Small intestine (tissue), 16 donors: ENCODE measurements at places on chromosomes 11 and 22. TPM values are rescaled to one million over a fixed set of nuclear protein-coding genes. Genes with fewer than 3 reads are reported as not detected.
A peak's percentile ranks its signal among the peaks of the same experiment; 100 is the strongest.

The OR8U1 gene
- not detected for polyA plus RNA-seq

The CTSD gene
- polyA plus RNA-seq, result 550 TPM

- no peak for DNase-seq
These were observed 214.6 kb downstream of the NTM start for GRCh38 chr11:131584785-131585592.

- DNase-seq, result no peak
These were observed 12.1 kb upstream of the MOGAT2 start for GRCh38 chr11:75705541-75705940.

DNA sequence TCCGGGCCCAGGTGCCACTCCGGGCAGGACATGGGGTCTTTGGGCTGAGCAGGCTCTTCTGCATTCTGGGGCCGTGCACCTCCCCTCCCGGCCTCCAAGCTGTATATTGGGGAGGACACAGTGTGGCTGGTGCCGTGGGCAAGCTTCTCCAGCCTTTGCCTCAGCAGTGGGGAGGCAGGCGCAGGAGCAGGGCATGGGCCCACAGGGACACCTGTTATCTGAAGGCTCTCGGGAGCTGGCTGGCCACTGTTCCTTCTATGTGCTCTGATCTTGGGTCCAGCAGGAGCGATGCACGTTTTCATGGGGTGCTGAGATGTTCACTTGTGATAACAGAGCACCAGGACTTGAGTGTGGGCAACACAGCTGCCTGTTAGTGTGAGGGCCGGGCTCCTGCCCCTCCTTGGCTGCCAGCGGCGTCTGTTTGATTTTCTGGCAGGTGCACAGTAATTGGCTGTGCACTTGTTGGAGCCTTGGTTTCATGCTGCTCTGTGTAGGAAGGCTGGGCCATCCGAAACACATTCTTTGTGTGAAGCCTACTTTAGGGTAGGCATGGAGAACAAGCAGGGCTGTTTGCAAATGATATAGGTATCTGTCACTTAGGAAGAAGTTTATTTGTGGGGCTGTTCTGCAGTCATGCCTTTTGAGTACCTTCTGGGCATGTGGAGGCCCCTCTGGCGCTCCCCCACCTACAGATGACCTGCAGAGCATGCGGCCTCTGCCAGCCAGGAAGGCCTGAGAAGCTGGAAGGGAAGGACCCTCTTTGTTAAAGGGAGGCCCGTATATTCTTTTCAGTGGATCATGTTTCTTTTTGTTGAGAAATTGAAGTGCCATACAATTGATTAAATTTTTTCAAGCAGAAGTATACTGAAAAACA lies 201.5 kb downstream of the TBC1D22A start:
- DNase-seq, result no peak

- peak; percentile 51 for DNase-seq
These were observed 7.5 kb upstream of the C11orf97 start for GRCh38 chr11:94504689-94505293.

DNA sequence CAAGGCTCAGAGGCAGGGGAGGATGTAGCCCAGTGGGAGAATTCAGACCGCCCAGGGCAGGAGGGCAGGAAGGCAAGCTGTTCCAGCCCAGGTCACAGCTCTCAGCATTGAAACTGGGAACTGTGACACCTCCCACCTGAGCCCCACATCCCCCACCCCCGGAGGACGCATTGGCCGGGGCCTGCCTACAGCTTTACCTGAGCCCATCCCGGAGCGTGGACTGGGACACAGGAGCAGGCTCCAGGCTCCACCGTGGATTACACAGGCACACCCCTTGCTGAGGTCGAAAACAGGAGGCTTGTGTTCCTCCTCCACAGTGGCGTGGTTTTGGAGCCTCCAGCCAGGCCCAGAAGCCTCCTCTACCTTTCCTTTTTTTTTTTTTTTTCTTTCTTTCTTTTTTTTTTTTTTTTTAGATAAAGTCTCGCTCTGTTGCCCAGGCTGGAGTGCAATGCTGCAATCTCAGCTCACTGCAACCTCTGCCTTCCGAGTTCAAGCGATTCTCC lies 9.1 kb upstream of the PGA3 start:
- no peak for DNase-seq

The HPS4 gene
- polyA plus RNA-seq, result 49.2 TPM

- no peak for DNase-seq
These were observed 128.3 kb downstream of the APIP start for GRCh38 chr11:34787895-34788294.

The PRG3 gene
- polyA plus RNA-seq, result 0.22 TPM

The VPREB3 gene
- not detected for polyA plus RNA-seq

The P2RX6 gene
- polyA plus RNA-seq, result 0.84 TPM

The PLET1 gene
- polyA plus RNA-seq, result 0.06 TPM

The FOLH1 gene
- polyA plus RNA-seq, result 69.8 TPM

GRCh38 chr11:124085997-124086846 lies 29.0 kb upstream of the VWA5A start:
- no peak for DNase-seq

The MAP6 gene
- not detected for polyA plus RNA-seq

DNA sequence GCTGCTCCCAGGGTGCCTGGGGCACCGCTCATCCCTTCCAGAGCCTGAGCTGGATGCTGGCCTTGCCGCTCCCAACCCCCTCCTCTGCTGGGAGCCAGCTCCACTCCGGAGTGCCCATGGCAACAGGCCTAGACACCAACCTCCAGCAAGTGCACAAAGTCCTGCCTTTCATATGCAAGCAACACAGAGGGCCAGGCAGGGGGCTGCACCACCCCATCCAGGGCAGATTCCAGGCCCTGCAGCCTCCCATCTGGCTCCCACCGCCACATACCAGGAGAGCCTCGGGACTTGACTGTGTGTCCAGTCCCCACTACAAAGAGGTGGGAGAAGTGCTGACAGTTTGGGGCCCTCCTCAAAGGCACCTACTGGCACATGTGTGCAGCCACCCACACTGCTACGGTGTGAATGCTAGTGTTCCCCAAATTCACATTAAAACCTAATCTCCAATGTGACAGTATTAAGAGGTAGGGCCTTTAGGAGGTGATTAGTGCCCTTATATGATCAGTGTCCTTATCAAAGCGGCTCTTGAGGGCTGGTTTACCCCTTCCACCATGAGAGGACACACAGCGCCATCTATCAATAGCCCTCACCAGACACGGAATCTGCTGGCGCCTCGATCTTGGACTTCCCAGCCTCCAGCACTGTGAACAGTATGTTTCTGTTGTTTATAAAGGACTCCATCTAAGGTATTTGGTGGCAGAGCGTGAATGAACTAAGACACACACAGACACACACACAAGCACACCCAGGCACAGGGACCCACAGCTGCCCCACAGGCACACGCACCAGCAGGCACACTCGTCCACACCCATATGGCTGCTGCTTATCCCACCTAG lies 16.2 kb downstream of the ARVCF start:
- no peak for DNase-seq

The LGR4 gene
- polyA plus RNA-seq, result 77.6 TPM

The ZNF215 gene
- polyA plus RNA-seq, result 7.1 TPM

GRCh38 chr22:26464312-26464711 lies 19.3 kb downstream of the HPS4 start:
- no peak for DNase-seq

The FGF3 gene
- polyA plus RNA-seq, result not detected

DNA sequence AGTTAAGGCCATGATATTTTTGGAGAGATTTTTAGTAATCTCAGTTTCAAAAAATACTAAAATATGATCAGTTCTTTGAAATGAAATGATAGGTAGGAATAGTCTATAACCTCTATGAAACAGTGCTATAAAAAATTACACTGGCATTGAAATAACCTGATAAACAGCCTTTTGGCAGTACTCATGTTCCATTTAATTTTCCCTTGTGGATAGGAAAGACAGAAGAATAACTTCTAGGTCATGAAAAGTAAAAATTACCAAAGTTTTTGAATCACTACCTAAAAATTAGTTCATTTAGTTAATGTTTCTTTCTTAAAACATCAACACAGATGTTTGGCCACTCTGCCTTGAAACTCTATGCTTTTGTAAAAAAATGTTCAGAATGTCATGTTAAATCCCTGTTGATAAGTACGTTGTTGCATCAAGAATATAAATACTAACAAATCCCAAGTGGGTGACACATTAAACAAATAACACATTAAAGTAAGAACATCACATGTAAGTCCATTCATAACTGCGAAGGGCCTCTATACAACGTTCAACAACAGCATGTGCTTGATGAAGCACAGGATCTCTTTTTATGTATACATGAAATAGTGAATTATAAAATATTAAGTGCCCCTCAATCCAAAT lies 290.2 kb downstream of the SWAP70 start:
- DNase-seq, result no peak

The RBMXL2 gene
- 0.06 TPM for polyA plus RNA-seq

DNA sequence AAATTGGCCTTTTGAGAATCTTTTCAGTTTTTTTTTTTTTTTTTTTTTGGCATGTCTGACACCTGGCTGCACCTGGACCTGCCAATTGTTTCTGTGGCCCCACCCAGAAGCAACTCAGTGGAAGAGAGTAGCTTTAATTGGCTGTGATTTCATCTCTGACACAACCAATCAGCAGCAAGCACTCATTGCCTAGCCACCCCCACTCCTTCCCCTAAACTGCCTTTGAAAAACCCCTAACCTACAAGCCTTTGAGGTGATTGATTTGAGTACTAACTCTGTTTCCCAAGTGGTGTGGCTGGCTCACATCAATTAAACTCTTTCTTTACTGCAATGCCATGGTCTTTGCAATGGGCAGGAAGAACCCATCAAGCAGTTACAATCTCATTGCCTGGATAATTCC lies 98.2 kb upstream of the CHORDC1 start:
- DNase-seq, result no peak

The POU2AF3 gene
- polyA plus RNA-seq, result 6.5 TPM
